ENCODE measurements at places on chromosomes 3 and 15.

DNA sequence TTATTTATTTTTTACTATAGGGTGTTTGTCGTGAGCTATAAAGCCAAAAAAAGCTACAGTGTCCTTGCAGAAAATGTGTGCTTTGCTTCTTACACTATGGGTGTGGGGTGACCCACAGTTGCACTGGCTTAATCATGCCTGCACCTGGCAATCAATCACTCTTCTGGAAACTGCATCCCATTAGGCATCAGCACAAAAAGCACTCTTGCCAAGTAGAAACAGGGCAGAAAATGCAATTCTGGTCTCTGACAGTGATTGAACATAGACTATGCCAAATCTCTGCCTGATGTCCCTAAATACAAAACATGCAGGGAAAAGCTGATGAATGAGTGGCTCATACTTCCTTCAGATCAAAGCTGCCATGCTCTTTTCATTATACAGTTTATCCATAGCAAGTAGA is 30.4 kb upstream of the PLAAT1 start:
- no peak for DNase-seq

- no peak for DNase-seq
Observed at GRCh38 chr3:130918328-130918727, 24.4 kb downstream of the ATP2C1 start.

DNA sequence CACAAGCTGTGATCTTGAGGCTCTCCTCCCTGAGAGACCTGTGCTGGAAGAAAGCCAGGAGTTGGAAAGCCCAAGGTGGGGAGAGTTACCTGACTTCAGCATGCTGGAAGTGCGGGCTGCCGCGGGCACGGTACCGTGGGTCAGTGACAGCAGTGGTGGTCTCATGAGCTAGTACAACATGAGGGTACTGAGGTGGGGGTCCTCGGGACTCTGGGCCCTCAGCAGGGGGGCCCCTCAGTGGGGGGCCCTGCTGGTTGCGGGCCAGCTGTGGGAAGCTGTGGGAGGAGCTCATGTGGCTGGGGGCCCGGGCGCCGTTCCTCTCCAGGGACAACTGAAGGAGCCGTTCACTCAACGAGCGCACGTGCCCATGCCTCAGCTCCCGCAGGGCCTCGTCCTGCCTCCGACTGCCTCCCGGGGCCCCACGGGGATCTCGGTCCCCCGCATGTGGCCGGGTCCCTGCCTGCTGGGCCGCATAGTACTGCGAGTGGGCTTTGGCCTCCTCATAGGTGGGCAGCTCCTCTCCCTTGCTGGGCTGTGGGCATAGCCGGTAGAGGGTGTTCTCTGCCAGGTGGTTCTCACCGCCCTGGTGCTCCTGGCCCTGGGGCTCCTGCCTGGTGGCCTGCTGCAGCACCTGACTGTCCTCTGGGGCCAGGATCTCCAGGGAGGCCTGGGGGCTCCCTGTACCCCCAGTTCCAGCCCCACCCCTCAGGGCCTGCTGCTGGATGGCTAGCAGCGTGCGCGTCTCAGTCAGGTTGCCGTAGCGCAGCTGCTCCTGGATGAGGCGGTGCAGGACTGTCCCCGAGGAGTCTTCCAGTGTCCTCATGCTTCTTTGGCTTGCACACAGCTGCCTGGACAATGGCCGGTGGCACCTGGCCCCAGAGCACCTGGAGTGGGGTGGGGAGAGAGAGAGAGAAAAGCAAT is 3.4 kb downstream of the AMOTL2 start:
- DNase-seq, result no peak

- DNase-seq, result no peak
Observed at GRCh38 chr3:162022911-162023310, 526.3 kb downstream of the OTOL1 start.

- no peak for DNase-seq
Observed at GRCh38 chr15:39323706-39324105, 257.2 kb upstream of the THBS1 start.

GRCh38 chr3:164419220-164419619 is 659.1 kb downstream of the SI start:
- no peak for DNase-seq

GRCh38 chr3:43036621-43037423 is 57.7 kb downstream of the GASK1A start:
- no peak for DNase-seq

DNA sequence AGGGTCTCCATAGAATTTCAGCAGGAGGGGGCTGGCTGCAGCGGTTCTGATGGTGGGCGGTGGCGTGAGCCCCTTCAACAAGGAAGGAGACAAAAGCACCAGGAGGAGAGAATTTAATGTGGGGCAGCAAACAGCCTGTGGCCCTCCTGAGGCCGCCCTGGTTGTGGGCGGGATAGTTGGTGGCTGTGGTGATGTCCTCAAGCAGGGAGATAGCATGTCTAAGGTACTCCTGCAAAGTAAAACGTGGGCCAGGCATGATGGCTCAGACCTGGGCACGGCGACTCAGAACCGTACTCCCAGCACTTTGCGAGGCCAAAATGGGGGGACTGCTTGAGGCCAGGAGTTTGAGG is 94.0 kb downstream of the LRRK1 start:
- no peak for DNase-seq
